ENCODE measurements at places on chromosomes 1 and 21.

DNA sequence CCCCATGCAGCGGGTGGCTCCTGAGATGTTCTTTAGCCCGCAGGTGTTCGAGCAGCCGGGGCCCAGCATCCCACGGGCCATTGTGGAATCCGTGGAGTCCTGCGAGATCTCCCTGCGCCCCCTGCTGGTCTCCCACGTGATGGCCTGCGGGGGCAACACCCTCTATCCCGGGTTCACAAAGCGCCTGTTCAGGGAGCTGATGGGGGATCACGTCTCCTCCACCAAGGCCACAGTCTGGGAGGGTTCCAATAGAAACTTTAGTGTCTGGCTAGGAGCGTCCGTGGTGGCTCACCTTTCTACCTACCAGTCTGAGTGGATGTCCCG is 71.0 kb downstream of the ACTL8 start:
- no peak for DNase-seq

DNA sequence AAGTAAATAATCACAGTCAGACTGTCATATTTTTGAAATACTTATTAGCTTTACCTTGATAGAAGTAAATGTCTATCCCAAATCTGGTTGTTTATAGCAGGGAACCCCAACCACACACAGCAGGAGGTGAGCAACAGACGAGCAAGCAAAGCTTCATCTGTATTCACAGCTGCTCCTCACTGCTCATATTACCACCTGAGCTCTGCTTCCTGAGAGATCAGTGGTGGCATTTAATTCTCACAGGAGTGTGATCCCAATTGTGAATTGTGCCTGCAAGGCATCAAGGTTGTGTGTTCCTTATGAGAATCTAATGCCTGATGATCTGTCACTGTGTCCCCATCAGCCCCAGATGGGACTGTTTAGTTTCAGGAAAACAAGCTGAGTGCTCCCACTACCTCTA is 104.3 kb downstream of the GPATCH2 start:
- no peak for DNase-seq

DNA sequence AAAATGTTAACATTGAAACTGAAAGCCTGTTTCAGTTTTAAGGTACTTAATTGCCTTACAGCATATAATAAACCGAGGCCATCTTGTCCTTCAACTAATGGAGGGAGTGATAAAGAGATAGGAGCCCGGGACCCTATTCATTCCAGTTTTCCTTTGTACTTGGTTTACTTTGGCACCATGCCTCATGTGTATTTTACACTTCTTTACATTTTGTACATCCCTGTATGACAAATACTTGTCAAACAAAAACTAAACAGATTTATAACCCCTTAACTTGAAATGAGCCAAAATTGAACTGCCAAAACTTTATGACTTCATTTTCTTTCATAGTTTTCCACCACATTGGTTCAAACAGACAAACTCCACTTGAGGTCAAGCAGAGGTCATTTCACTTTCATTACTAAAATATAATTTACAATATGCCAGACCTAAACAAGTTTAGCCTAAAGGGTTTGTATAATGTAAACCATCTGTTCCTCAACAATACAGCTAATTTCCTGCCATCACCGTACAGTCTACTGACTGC is 30.9 kb upstream of the UBE2U start:
- DNase-seq = no peak

- no peak for DNase-seq
These were observed 173.7 kb upstream of the CAMK1G start for GRCh38 chr1:209409780-209410179.

DNA sequence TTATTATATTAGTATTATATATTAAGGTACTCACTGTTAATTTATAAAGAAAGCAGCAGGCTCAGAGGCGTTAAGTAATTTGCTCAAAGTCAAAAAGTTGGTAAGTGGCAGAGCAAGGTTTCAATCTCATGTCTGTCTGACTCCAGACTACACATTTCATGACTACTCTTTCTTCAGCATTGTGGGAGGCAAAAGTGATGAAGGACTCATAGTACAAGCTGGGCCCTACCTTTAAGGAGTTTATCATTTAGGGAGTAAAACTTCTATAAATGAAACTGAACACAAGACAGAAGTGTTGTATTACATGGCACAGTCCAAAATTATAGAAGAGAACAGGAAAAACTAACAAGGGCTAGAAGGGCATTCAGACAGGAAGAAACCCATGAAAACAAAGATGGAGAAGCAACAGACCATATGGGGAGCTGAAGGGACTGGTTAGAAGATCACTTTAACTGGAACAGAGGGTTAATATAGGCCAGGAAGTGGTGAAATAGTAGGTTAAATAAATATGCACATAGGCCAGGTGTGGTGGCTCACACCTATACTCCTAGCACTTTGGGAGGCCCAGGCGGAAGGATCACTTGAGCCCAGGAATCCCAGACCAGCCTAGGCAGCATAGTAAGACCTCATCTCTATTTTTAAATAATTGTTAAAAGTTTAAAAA is 11.5 kb downstream of the SORT1 start:
- no peak for DNase-seq

DNA sequence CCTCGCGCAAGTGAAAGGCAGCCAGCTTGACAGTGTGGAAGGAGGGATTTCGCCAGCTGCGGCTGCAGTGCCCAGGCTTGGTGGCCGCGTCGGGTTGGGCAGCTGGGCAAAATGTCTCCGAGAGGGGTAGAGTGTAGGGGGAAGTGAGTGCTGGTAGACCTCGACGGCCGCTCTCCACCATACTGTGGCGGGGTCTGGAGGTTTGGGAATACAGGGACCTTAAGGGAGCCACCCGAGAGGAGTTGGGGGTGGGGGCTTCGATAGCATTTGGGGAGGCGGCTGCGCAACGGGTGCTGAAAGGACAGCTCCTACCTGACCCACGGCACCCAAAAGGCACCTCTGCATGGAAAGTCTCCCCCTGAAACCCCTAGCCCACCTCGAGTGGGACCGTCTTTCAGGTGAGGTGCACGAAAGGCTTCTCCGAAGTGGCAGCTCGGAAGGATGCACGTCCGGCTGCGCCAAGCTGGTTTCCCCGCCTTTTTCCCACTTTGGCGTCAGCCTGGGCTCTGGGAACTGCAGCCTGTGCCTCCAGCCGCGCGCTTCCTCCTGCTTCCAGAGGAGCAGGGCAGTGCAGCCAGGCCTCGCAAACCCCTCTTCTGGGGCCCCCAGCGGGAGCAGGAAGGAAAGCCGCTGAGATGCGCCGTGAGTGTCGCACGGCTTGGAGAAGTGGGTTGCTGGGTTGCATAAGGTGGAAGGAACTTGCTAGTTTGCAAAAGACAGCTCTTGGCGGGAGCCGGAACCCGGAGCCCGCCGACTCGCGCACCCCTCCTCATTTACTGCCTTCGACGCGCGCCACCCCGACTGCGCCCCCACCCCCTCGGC is 531 bp upstream of the HMGN2 start:
- peak; percentile 70 for DNase-seq

DNA sequence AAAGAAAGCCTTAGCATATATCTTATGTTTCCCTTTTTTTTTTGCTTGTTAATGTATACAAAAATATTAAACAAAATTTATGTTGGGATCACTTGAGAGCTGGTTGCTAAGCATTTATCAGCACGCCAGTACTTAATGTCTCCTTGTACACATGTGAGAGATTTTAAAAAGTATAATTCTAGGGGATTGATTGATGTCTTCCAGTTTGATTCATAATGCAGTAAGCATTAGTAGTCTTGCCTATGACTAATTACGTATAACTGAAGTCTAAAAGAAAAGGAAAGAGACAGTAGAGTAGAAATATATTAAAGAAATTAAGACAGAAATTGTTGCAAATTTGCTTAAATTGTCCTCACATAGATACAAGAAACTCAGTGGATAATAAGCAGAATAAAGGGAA is 1630.4 kb upstream of the B3GALT2 start:
- DNase-seq = no peak

GRCh38 chr1:159881622-159882526 is 18.1 kb downstream of the CFAP45 start:
- peak; percentile 97 for DNase-seq

DNA sequence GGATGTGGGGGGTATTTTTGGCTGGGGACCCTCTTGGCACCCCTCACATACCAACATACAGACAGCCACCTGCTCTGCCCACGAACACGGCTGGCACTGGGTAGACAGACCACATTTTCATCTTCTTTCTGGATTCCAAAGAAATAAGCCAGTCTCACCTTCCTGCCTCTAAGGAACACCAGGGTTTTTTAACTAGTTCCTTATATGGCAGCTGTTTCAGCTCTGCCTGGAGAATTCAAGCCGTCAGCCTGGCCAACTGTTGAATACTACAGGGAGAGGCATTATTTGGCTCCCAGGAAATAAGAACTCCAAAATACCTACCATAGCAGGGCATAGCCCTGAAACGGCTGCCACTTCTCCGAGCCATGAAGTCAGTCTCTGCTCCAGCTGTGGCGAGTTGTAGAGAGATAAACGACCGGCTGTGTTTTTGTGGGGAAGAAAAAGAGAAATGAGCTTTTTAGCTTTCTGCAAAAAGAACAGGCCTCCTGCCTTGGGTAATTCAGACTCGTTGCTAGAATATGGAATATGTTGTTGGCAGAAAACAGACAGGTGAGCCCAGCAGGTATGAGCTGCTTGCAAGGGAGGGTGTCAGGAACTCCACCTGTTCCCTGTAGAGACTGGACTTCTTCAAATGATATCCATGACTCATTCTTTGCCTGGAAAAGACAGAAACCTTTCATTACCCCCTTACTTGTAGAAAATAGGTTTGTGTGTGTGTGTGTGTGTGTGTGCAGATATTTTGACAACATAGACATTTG is 51.8 kb downstream of the MT1HL1 start:
- no peak for DNase-seq

- DNase-seq = no peak
These were observed 55.2 kb upstream of the IPO9 start for GRCh38 chr1:201773764-201774163.

- DNase-seq = peak; percentile 91
These were observed 61.8 kb downstream of the ITPKB start for GRCh38 chr1:226677027-226678020.

GRCh38 chr21:33980276-33980916 is 64.8 kb upstream of the ATP5PO start:
- DNase-seq = no peak

GRCh38 chr21:18245464-18245967 is 883 bp downstream of the CHODL start:
- no peak for DNase-seq

DNA sequence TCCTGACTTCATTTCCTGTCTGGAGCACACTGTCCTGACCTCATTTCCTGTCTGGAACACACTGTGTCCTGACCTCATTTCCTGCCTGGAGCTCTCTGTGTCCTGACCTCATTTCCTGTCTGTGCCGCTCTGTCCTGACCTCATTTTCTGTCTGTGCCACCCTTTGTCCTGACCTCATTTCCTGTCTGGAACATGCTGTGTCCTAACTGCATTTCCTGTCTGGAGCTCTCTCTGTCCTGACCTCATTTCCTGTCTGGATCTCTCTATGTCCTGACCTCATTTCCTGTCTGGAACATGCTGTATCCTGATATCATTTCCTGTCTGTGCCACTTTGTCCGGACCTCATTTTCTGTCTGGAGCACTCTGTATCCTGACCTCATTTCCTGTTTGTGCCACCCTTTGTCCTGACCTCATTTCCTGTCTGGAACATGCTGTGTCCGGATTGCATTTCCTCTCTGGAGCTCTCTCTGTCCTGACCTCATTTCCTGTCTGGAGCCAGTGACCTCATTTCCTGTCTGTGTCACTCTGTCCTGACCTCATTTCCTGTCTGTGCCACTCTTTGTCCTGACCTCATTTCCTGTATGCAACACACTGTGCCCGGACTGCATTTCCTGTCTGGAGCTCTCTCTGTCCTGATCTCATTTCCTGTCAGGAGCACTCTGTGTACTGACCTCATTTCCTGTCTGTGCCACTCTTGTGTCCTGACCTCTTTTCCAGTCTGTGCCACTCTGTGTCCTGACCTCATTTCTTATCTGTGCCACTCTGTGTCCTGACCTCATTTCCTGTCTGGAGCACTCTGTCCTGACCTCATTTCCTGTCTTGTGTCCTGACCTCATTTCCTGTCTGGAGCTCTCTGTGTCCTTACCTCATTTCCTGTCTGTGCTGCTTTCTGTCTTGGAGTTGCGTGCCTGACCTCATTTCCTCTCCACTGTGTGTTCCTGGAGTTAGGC is 27.6 kb downstream of the SKI start:
- DNase-seq = no peak

- no peak for DNase-seq
These were observed 8.6 kb upstream of the PPFIA4 start for GRCh38 chr1:203017692-203018091.

DNA sequence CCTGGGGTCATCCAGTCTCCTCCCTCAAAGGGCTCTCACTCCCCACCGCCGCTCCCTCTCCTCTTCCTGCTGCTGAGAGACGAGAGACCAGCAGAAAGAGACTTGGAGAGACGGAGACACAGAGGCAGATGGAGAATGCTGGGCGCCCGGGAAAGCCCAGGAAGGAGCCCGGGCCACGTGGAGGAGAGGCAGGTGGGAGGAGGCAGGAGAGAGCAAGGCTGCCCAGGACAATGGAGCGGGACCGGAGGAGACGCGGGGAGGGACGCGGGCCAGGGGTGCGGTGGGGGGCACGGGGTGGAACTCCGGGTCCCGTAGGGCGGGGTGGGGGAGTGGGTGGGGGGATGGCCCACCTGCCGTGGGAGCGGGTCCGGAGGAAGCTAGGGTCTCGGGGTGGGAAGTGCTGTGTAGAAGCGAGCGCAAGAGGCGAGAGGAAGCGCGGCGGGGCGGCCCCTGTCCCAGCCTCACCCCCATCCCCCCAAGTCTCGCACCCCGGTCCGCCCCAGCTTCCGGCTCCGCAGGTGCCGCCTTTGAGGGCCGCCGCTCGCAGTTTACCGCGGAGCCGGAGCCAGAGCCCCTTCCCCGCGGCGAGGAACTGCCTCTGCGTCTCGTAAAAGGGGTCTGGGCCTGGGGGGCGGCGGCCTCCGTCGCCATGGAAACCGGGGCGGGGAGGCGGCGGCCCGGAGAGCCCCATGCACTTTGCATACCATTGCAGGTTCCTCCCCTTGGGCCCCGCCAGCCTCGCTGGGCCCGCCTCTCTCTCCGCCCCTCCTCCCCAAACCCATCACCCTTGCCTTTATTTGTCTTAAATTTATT is 11.7 kb upstream of the EPHA2 start:
- DNase-seq = no peak

DNA sequence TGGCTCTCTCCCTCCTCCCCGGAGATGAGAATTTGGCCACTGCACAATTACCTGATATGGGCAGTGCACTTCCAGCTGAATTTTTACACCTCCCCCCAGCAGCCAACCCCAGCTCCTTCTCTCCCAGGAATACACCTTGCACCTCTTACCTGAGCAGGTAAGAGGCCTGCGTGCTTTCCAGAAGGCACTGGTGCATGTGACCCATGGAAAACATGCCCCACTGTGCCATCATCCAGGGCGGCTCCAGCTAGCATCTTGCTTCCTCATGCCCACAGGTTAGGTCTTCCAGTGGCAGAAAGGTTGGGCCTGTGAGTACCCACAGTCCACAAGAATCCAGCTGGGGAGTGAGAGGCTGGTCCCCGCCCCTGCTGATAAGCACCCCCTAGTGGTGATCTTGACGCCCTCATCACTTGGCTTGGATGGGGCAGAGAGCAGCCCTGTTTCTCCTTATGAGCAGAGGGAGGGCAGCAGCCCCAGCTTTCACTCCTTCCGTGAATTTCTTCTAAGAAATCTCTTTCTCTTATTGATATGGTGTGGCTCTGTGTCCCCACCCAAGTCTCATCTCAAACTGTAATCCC is 57.8 kb downstream of the EDARADD start:
- DNase-seq = no peak

Data from breast epithelium (tissue), 4 donors.